ENCODE measurements at places on chromosomes 11 and 22.

DNA sequence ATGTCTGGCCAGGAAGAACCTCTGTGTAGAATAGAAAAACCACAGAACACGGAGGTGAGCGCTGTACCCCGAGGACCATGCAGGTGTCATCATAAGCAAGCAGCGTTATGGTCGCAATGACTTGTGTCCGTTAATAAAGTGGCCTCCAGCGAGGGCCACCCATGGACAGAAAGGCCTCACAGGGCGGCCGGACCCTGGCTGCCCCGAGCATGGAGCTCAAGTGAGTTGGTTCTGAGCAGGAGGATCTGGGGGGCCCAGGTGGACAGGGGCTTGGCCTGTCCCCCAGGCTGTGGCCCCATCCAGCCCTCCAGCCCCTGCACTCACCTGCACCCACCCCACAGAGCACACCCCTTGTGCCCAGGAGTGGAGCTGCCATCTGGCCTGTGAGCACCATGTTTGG is 133.8 kb downstream of the BRD1 start:
- DNase-seq = no peak

- DNase-seq = no peak
These were observed 321.3 kb downstream of the BLID start for GRCh38 chr11:121794671-121795141.

DNA sequence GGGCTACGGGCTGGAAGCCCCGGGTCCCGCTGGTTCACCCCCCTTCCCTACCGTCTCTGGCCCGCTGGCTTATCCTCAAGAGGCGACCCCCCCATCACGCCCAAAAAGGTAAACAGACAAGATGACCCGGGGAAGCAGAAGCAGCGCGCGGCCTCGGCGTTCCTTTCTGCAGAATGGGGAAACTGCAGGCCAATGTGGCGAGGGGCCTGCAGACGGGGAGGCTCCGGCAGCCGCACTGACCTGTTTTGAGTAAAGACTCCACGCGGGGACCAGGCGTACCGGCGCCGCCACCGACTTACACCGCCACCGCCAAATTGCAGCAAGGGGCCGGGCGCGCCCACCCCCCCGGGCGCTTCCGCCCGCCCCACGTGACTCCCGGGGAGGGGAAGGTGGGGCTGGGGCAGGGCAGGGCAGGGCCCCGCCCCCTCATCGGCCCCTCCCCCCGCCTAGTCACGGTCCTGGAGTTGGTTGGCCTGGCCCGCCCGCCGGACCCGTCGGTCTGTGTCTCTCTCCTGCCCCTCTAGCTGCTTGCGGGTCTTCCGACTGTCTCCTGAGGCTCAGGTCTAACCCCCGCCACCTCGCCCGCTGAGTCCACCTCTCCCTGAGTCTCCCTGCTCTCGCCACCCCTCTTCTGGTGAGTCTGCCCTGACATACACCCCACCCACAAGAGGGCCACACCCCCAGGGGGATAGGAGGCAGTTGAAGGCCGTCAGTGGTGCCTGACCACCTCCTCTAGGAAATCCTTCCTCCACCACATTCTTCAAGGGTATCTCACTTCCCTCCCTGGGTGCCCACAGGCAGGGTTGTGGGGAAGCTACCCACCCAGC is at the start of gene ARAP1:
Gene ARAP1, minus strand, starts transcription at position 321 of the 827 bp plus-strand sequence. CDS start 25,280 bp downstream, outside the sequence.
- peak; percentile 68 for DNase-seq

DNA sequence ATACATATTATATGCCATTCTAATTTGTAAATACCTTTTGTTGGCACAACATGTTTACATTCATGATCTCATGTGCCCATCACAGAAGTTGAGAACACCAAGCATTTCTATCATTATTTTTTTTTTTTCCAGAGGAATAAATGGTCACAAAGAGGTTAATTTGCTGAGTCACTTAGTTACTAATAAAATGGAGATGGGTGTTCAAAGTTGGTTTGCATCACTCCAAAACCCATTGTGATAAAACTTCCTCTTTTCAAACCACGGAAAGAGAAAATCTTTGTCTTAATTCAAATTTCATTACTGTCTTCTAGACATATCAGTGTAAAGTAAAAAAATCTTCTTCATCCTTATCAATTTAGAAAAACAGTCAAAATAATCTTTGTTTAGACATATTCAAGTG is 636.8 kb upstream of the CCDC179 start:
- DNase-seq = no peak

DNA sequence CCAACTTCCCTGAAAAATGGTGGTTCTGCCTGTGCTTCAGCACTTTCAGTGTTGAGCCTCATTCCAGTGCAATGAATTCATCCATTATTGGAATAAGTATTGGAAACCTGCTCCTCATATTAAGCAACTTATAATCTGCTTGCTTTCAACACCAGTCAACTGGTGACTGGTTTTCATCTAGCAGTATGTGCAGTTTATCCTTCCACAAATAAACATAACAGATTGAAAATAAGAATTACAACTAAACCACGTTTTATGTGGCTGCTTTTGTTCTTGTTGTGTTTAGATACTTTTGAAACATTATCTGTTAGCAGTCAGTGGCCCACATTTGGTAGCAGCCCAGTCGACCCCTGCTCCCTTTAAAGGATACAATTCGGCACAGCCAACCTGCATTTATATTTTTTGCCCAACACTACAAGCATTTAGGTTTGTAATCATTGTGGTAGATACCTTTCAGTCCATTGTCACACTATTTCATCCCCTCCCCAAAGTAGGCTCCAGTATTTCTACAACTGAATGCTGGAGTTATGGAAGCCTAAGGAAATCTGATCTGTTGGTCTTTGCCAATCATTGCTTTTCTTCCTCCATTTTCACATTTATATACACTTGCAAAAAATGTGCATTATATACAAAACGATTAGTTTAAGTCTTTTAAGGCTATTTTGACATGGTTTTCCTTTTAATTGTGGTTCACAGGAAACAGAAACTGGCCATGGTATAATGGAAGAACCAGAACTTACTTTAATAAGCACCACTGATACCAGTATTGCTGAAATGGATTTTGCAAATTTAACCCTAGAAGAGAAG is 13.1 kb downstream of the TAF1D start:
- no peak for DNase-seq

Measured in activated CD8-positive, alpha-beta memory T cell treated with anti-CD3 and anti-CD28 coated beads for 1 hour (primary cell).